ENCODE measurements at places on chromosomes 11 and 22. TPM values are rescaled to one million over a fixed set of nuclear protein-coding genes. Genes with fewer than 3 reads are reported as not detected.

The TRMU gene
- total RNA-seq = 34.9 TPM

The LUZP2 gene
- 0.23 TPM for total RNA-seq

The ZNF215 gene
- 2.4 TPM for total RNA-seq

The HOATZ gene
- total RNA-seq = not detected

The CCDC116 gene
- 0.69 TPM for total RNA-seq

The FBLN1 gene
- 272 TPM for total RNA-seq

The MS4A12 gene
- not detected for total RNA-seq

The TSSK2 gene
- total RNA-seq = not detected

The ZNHIT2 gene
- total RNA-seq = 7.5 TPM

The CYP2D6 gene
- total RNA-seq = 1.0 TPM

The KRTAP5-1 gene
- total RNA-seq = not detected
